WTC11 (cell line): ENCODE measurements at places on chromosomes 4 and X. TPM values are rescaled to one million over a fixed set of nuclear protein-coding genes. Genes with fewer than 3 reads are reported as not detected.
A peak's percentile ranks its signal among the peaks of the same experiment; 100 is the strongest.

DNA sequence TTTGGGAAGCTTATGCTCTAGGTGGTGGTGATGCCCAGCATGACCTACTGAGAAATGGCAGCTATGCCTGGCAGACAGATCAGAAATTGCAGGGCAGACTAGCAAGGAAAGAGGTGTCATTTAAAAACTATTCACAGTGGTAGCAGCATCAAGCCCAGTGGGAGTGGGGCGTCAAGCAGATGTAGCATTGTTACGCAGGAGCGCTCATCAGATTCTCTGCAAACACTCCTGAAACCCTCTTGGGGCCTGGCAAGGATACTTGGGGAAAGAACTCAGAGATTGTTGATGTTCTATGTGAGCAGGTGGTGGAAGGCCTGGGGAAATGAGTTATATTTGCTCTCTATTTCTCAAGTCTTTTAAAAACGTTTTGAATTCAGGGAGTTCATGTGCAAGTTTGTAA lies 437.6 kb downstream of the RAPGEF2 start:
- DNase-seq, result peak; percentile 21

- DNase-seq, result no peak
Measured at GRCh38 chr4:141789716-141790115, 153.3 kb downstream of the IL15 start.

DNA sequence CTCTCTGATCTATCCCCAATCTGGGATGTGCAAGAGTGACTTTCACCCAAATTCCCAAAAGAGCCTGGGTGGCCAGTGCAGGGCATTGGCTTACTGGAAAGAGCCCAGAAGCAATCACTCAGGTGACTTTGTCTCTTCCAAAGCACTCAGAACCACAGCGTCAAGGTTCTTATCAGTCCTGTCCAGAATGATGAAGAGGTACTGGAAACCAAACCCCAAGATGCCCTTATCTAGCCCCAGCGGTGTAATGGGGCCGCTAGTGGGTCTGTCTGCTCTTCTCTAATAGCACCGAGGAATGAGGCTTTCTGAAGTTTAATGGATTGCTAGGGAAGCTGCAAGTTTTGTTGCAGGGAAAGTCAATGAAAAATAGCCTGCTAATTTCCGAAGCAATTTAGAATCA lies 21.6 kb downstream of the CLNK start:
- DNase-seq, result no peak

Gene GAGE12J
- not detected in 3 replicates for total RNA-seq

GRCh38 chr4:111945014-111945413 lies 200.2 kb upstream of the FAM241A start:
- DNase-seq, result no peak

DNA sequence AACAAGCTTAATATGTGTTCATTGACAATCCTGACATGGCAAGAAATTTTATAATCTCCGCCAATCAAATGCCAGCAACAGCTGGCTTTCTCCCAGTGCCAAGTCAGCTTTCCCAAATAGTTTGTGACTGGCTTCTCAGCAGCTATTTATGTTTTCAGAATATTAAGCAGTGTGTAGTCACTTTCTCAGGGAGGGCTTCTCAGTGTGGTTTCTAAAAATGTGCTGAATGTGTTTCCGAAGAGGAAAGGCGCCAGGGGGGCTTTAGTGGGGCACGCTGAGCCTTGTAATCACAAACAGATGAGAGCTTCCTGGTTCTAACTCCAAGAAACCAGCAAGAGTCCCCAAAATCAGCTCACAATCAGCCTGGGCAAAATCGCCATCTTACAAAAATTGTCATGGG lies 258.7 kb upstream of the CPEB2 start:
- DNase-seq, result no peak

GRCh38 chrX:23386726-23387125 lies 52.1 kb downstream of the PTCHD1 start:
- DNase-seq, result no peak

GRCh38 chr4:143085659-143086058 lies 99.1 kb upstream of the USP38 start:
- DNase-seq, result no peak
